ENCODE measurements at places on chromosomes 6 and 20.
A peak's percentile ranks its signal among the peaks of the same experiment; 100 is the strongest.

DNA sequence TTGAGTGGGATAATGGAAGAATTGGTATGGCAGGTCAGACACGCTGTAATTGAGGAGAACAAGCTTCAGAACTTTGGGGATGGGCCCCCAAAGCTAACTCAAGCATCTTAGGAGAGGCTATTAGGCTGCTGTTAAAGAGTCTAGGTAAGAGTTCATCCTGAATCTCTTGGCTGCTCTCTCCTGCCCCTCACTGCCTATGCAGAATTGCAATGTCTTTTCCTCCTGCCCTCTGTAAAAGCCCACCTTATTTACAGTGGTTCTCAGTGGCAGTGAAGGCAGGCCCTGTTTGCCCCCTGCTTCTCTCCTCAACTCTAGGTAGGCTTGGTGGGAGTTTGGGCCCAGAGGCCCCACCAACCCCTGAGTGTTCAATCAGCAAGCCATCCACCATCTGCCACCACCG, 55.0 kb downstream of the LYRM2 start:
- no peak for DNase-seq

DNA sequence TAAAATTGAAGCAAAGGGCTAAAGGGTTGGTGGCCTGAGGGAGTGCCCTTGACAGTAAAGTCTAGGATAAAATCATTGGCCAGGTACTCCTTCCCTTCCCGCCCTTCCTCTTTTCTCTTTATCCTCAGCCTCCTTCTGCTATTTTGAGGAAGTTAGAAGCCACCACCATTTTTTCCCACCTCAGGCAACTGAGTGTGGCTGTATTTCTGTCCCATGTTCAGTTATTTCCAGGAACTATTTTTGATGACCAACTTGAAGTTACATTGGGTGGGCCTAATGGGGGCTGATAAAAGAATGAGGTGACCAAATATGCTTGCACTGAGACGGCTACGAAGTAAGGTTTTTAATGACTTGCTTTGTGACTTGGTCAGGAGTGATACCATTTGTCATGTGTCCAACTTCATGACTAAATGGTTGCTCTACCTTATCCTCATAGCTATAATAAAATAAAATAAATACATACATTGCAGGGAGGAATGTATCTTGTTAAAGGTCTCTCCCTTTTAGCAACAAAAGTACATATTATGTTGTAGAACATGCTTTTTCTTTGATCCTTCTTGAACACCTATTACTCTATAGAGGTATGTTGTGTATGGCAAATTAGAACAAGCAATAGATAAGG, 12.0 kb downstream of the PTPN1 start:
- no peak for DNase-seq

DNA sequence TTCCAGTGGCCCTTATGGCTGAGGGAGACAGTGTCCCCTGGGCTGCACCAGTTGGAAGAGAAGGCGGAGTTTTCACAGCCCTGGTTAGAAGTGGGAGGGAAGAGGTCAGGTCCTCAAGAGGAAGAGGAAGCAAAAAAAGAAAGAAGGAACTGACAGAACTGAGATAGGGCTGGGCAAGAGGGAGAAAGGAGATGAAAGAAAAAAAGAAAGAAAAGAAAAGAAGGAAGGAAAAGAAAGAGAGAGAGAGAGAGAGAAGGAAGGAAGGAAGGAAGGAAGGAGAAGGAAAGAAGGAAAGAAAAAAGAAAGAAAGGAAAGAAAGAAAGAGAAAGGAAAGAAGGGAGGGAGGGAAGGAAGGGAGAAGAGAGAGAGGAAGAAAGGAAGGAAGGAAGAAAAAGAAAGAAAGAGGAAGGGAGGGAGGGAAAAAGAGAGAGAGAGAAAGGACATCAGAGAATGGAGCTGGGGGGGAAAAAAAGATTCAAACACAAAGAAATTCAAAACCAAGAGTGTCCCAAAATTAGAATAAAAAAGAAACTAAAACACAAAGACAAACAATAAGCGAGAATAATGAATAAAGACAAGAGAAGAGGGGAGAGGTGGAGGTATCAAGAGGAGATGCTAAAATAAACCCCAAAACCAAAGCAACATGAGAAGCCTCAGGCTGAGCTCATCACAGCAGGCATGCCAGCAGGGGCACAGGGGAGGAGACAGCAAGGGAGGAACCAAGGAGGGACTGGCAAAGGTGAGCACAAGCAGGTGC, 5.3 kb upstream of the FUCA2 start:
- DNase-seq = no peak

DNA sequence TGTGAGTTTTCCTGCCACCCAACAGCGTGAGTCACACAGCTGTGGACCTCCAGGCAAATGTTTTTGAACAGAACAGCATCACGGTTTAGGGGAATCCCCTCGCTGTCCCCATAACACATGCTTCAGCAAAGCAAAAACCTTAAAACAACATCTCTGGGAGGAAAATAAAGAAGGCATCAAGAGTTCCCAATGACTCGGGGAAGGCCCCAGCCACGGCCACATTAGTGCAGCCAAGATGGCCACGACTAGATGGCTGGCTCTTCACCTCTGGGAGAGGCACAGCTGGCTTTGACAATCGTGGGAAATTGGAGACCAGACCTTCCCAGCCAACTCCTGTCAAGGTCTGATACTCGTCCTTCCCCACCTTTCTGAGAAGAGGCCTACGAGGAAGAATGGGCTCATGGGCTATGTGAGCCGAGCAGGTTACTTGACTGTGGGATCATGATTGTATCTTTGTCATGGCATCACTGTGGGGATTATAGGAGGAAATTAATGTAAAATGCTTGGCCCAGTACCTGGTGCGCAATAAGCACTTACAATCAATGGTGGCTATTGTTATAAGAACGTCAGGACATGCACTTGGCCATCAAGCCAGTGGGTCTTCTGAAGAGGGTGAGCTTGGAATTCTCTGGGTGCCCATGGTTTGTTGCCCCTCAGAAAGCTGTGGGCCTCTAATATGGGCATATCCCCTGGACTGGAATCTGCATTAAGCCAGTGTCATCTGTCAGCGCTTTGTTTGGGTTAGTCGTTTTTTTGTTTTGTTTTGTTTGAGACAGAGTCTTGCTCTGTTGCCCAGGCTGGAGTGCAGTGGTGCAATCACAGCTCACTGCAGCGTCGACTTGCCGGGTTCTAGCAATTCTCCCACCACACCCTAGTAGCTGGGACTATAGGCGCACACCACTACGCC, 43.6 kb downstream of the FGD2 start:
- peak; percentile 81 for DNase-seq

DNA sequence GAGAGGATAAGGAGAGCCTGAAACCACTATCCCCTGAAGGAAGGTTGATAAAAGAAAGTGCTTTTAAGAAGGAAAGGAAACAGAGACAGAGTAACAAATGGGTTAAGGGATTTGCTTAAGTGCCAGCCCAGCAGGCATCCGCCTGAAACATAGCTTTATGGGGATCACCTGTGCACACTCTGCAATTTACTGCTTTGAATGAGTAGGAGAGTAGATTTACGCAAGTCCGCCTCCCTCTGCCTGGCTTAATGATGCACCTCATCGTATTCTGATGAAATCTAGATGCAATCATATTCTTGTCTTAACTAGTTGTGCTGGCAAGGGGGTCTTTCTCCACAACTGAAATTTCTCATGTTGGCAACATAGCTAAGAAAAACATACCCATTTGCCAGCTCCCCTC, 101.1 kb upstream of the ID4 start:
- DNase-seq = no peak

DNA sequence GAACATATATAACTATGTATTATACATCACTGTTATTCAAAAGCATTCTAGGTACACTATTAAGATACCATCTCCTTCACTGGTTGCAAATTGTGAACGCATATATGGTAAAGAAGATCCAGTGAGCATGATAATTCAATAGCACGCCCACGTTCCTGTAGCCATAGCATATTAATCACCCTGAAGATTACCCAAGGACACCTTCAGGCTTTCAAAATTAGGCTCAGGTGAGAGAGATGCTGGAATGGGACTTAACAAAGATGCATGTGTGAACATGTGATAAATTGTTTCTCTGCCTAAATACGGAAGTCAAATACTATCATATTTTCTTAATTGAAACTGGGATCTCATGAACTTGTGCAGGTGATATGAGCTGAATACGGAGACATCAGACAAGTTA, 303.5 kb downstream of the PTPRK start:
- no peak for DNase-seq

GRCh38 chr6:14396826-14397517, 279.4 kb downstream of the CD83 start:
- DNase-seq = no peak

GRCh38 chr20:58251979-58252591, 23.6 kb upstream of the ANKRD60 start:
- no peak for DNase-seq

GRCh38 chr6:4848382-4849068, 72.3 kb downstream of the CDYL start:
- DNase-seq = no peak

GRCh38 chr6:78910591-78911171, 43.3 kb downstream of the IRAK1BP1 start:
- peak; percentile 54 for DNase-seq

GRCh38 chr6:36314221-36315014, 22.3 kb downstream of the BNIP5 start:
- no peak for DNase-seq

DNA sequence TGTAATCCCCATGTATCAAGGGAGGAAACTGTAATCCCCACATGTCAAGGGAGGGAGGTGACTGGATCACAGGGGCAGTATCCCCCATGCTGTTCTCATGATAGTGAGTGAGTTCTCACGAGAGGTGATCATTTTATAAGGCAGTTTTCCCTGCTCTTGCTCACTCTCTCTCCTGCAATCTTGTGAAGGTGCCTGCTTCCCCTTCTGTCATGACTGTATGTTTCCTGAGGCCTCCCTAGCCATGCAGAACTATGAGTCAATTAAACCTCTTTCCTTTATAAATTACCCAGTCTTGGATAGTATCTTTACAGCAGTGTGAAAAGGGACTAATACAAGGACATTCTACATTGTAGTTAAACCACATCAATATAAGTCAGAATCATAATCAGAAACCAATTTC, 112.4 kb downstream of the BTBD9 start:
- DNase-seq = no peak

- no peak for DNase-seq
Observed at GRCh38 chr6:90319044-90319443, 22.4 kb upstream of the BACH2 start.

GRCh38 chr20:41134362-41135186, 2.8 kb upstream of the PLCG1 start:
- DNase-seq = no peak

- DNase-seq = no peak
Observed at GRCh38 chr6:34242252-34243130, 5.8 kb downstream of the HMGA1 start.

GRCh38 chr6:117733341-117733740, 58.1 kb downstream of the NUS1 start:
- no peak for DNase-seq

GRCh38 chr20:42309050-42309449, 690.9 kb upstream of the CHD6 start:
- no peak for DNase-seq

- DNase-seq = peak; percentile 55
Observed at GRCh38 chr6:84764332-84765049, at the start of gene TBX18. TBX18 (minus strand) TSS chr6:84764598; CDS start chr6:84764181, 417 bp downstream.

GRCh38 chr6:64255000-64255399, 619.4 kb downstream of the PHF3 start:
- no peak for DNase-seq

DNA sequence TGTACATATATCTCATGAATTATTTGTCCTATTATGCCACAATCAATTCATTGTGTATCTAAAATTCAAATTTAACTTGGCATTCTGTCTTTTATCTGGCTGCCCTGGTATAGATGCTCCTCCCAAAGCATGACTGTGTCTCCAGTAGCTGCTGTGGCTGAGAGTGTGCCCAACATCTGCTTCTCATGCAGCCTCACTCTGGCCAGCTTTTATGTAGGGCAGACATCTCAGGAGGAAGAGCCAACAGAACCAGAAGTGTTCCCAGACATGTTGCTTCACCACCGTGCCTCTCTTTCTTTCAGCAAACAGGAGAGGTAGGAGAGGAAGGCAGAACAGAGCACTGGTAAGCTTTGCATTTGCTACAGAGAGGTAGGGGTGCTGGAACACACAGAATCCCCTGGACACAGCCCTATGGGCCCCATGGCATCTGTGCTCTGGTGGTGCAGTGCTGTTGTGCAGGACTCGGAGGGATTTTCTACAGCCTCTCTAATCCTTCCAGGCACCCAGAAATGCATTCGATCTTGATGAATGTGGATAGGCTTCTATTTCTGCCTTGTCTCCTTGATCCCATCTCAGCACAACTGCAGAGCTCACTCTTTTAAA, 637.1 kb downstream of the UTRN start:
- DNase-seq = no peak

- no peak for DNase-seq
Observed at GRCh38 chr20:46838011-46838410, 56.6 kb upstream of the EYA2 start.

GRCh38 chr6:52840763-52841585, at the start of gene GSTA5:
GSTA5 (minus strand) TSS chr6:52840813.
- no peak for DNase-seq

GRCh38 chr6:27448456-27448855, 24.4 kb downstream of the ZNF184 start:
- DNase-seq = no peak

DNA sequence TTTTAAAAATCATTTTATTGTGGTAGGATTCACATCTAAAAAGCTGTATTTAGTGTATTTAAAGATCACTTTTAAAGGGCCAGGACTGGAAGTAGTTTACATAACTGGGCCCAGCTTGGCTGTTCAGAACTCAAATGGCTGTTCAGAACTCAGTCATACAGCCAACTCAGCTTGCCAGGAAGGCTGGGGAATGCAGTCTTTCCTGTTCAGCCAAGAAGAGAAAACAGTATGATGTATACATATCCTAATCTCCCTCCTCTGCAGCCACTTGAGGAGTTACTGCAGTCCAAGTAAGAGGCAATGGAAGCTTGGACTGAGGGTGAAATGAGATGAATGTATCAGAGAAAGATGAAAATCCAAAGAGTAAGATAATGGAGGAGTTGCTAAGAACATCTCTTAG, 24.6 kb downstream of the DSTN start:
- no peak for DNase-seq
